SHP77 (cell line): ENCODE measurements at places on chromosomes 7 and 10.
A peak's percentile ranks its signal among the peaks of the same experiment; 100 is the strongest.

- DNase-seq = no peak
These were observed 36.1 kb upstream of the CUL1 start for GRCh38 chr7:148662646-148663045.

DNA sequence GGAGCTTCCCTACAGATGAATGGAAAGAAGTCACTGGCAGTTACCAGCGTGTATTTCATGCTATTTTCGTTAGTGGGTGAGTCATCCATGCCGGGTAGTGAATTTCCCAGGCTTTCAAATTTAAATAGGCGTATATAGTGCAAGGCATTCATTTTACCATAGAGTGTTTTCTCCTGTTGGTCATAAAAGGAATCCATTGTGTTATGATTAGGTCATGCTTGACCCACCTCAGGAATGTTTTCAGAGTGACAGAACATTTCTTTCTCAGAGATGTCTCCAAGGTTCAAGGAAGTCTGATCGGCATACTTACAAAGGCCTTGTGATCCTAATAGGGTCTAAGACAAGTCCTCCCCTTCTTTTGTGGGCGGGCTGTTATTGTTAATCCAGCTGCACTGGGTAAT, 110.7 kb downstream of the AKR1D1 start:
- DNase-seq = no peak

DNA sequence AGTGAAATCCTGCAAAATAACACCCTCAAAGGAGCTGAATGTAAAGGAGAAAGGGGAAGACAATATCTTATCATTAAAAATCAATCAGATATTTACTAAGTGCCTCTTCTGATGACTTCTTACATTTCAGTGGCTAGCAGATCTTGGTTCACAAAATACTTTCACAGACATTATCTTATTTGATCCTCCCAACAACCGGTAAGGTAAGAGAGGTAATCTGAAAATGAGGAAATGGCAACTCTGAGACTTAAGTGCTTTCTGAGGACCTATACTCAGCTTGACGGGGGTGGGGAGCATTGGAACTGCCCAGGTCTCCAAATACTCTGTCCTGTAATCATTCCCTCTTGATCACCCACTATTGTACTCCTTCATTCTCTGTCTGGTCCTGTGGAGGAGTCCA, 144.6 kb upstream of the MKLN1 start:
- DNase-seq = no peak

GRCh38 chr10:38605153-38605661, 511.1 kb downstream of the ZNF37A start:
- DNase-seq = no peak

DNA sequence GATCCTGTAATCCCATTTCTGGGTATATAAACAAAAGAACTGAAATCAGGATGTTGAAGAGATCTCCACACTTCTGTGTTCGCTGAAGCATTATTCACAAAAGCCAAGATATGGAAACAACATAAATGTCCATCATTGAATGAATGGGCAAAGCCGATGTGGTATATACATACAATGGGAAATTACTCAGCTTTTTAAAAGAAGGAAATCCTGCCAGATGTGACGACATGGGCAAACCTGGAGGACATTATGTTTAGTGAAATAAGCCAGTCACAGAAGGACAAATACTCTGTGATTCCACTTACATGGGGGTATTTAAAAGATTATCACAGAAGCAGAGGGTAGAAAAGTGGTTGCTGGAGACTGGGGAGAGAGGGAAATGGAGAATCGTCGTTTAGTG, 23.9 kb upstream of the FAM107B start:
- no peak for DNase-seq

GRCh38 chr10:71447676-71448075, 51.0 kb downstream of the CDH23 start:
- DNase-seq = no peak

GRCh38 chr7:139758388-139758787, 19.4 kb downstream of the HIPK2 start:
- DNase-seq = no peak

GRCh38 chr10:86862786-86863483, 94.5 kb downstream of the MMRN2 start:
- DNase-seq = no peak

- DNase-seq = no peak
These were observed 52.7 kb upstream of the MKLN1 start for GRCh38 chr7:131274986-131275385.

- no peak for DNase-seq
These were observed at the start of gene ANTXRL for GRCh38 chr10:46286991-46287693. TSS of gene ANTXRL (plus strand) at chr10:46286997. CDS start at chr10:46287263, 266 bp downstream.

GRCh38 chr10:73886661-73887293, 12.4 kb upstream of the CAMK2G start:
- DNase-seq = no peak

DNA sequence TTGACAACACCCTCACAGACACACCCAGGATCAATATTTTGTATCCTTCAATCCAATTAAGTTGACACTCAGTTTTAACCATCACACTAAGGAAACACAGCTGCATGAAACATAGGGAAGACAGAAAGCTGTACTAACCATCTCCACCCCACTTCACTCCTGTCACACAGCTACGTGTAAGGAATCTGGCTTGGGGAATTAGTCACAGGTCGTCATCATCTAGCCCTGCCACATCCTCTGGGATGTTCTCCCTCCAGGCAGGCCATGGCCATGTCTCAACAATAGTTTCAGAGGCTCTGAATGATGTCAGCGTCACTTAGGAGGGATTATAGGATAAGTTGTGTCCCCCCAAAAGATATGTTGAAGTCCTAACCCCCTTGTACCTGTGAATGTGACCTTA, 10.8 kb upstream of the SEMA3C start:
- no peak for DNase-seq

- no peak for DNase-seq
These were observed at the start of gene NRP1 for GRCh38 chr10:33334153-33334804. TSS of gene NRP1 (minus strand) at chr10:33334667. CDS start at chr10:33334382, 285 bp downstream.

DNA sequence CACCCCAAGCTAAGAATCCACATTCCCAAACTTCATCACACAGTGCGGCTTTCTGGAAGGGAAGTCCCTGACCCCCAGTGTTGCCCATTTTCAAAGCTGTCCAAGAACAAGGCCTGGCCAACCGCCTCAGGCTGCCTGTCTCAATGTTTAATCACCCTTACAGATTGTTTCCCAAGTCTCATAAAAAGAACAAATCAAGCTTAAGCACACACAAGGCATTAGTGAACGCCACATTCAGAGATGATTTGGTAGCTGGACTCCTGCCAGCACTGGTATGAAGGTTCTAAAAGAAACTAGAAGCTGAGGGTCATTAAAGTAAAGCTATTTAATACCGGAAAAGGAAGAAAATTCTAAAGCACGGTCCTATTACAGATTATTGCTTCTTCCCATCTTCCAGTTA, 35.6 kb downstream of the C10orf90 start:
- no peak for DNase-seq

DNA sequence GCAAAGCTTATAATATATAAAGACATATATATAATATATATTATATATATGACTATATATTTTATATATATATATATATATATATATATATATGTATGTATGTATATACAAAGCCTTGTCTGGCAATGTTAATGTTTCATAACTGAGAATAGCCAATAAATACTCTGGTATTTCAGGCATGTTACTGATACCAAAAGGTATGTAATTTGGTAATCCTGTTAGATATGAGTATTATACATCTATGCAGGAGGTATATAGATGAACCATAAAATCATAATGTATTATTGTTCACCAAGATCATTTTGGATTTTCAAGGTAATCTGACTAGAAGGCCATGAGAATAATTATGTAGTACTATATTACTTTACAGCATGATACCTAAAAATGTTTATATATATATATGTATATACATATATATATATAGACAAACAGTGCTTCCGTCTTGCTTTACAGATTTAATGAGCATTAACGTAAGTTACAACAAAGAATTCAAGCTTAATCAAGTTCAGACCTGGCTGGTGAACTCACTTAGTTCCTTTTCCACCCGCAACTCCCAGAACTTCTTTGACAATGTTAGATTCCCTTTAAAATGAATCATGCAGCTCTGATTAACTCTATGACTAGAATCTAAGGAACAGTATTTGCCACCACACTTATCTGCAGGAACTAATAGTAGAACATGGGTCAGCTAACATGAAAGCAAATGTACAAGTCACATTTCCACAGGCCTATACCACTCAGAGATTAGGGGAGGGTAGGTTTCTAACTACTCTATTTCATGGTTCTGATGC, 82.7 kb downstream of the SLC25A13 start:
- DNase-seq = no peak

GRCh38 chr7:3649250-3649649, 348.2 kb downstream of the SDK1 start:
- DNase-seq = no peak

DNA sequence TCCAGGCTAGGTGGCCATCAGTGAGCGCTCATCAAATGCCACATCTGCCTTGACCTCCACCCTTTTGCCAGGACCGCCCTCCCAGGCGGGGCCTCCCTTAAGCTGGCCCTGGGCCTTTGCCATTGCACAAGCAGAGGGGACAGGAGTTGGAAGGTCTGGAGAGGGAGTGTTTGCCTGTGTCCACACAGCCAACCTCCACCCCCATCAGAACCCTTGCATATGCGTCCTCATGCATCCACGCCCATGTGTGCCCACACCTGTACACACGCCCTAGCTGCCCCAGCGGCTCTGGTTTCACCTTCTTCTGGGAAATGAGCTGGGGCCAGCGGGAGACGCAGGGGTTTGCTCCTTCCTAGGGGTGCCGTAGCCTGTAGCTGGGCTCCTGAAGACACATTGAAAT, 64.0 kb downstream of the NEURL1 start:
- no peak for DNase-seq

DNA sequence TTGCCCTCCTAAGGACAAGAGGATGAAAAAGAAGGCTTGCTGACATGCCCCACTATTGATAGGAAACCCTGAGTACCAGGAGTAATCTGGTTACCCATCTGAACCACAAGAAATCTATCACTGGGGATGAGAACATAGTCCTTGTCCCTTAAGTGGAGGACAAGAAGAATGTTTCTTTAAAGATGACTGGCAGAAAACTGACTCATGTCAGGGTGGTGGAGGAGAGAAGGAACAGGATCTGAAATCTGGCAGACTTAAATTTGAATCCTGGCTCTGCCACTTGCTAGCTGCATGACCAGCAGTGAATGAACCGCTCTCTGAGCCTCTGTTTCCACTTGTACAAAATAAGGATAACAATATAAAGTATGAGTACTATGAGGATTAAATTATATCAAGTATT, 38.9 kb upstream of the XPNPEP1 start:
- DNase-seq = no peak

DNA sequence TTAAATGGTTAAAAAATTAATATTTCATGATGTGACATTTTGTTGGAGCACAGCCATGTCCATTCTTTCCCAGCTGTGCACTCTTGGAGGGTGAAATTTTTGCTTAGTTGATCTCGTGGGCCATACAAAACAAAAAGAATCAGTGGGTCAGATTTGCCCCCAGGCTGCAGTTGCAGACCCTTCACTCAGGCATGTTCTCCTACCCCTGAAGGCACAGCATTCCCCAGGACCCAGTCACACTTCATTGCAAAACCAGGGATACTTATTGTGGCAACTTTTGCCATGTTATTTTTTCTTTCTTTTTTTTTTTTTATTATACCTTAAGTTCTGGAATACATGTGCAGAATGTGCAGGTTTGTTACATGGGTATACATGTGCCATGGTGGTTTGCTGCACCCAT, 6.0 kb downstream of the TAS2R40 start:
- DNase-seq = no peak

- DNase-seq = no peak
These were observed 56.9 kb downstream of the HIBADH start for GRCh38 chr7:27605689-27606269.

GRCh38 chr7:39539816-39540215, 26.4 kb upstream of the YAE1 start:
- peak; percentile 4 for DNase-seq

DNA sequence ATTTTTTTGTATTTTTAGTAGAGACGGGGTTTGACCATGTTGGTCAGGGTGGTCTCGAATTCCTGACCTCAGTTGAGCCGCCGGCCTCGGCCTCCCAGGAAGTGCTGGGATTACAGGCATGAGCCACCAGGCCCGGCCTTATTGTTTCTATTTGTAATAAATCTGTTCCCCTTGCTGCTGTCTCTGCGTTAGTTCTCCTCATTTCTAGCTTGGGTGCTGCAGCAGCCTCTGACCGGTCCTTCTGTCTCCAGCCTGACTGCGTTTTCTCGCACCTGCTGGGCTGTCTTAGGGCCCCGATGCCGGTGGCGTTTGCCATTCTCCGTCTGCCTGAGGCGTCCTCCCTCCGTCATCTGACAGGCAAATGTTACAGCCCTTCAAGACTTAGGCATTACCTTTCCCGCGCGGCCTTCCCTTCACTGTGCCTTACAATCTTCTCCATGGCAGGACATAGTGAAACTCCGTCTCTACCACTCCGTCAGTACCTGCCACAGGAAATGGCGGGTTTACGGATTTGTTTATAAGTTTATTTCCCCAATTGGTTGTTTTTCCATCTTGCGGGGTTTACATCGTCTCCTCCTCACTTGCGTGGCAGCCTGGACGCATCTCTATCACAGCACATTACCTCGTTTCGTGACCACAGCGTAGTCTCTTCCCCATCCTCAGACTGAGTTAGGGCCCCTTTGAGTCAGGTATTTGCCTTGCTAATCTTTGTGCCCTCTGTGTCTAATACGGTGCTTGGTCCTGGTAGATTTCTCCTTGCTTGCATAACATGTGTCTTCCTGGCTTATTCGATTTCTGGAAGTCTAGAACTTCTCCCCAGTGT, 2.3 kb upstream of the GIMAP8 start:
- DNase-seq = no peak

GRCh38 chr7:132646052-132646451, 69.8 kb upstream of the PLXNA4 start:
- DNase-seq = no peak

DNA sequence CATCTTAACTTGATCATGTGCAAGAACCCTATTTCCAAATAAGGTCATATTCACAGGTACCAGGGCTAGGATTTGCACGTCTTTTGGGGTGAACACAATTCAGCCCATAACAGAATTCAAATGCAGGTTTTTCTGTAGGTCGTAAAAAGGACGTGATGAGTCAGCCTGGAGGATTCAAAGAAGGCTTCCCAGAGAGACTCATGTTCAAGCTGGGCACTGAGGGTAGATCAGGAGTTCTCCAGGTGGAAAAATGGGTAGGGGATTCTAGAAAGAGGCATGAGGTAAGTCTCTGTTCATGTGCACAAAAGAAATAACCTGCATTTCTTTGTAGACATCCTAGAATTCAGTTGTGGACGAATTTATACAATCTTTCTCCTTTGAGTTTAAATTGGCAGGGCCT, 160.4 kb downstream of the RPS24 start:
- DNase-seq = no peak

DNA sequence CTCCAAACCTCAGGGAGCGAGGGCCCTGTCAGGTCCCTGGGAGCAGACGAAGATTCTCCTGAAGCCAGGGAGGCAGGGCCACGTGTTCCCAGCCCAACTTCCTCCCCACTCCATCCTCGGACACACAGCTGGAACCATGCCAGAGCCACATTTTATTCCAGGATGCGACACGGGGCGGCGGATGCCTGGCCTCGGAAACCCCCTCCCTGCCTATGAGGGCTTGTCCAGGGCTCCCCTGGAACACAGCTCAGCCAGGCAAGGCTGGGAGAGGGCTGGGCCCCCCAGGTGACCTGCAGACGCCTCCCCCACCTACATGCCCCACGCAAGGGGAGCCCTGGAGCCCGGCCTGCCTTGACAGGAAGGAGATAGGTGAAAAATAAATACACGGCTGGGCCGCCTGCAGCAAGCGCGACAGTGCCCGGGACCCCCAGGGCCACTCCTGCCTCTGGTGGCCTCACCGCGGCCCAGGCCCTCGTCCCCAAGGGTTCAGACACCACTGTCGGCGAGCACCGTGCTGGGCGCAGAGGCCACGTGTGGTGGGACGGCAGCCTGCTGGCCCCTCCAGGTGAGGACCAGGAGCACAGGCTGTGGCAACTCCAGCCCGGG, 21.5 kb downstream of the GET4 start:
- DNase-seq = no peak

- no peak for DNase-seq
These were observed 581.6 kb downstream of the TCERG1L start for GRCh38 chr10:130729876-130730275.
